ELR (cell line): ENCODE measurements at places on chromosomes 13 and 19.

DNA sequence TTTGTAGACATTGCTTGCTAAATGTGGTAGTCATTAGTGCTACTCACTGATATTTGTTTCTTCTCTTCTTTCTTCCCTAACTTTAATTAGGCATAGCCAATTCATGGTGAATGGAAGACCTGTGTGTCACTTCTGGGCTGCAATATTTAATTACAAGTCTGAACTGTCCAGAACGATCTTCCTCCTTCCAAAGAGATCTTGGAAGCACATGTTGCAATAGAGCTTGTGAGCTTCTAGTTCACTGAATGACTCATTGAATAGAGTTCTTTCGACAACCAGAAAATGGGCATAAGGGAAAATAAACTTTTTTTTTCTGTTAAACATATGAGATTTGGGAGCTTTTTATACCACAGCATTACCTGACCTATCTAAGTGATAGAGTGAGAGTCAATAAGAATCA, 1264.6 kb downstream of the PCDH9 start:
- DNase-seq: peak; percentile 56

GRCh38 chr19:35717665-35718344, at the start of gene KMT2B:
Gene KMT2B (plus strand): TSS chr19:35718003. CDS start chr19:35718019, 16 bp downstream.
- no peak for DNase-seq

DNA sequence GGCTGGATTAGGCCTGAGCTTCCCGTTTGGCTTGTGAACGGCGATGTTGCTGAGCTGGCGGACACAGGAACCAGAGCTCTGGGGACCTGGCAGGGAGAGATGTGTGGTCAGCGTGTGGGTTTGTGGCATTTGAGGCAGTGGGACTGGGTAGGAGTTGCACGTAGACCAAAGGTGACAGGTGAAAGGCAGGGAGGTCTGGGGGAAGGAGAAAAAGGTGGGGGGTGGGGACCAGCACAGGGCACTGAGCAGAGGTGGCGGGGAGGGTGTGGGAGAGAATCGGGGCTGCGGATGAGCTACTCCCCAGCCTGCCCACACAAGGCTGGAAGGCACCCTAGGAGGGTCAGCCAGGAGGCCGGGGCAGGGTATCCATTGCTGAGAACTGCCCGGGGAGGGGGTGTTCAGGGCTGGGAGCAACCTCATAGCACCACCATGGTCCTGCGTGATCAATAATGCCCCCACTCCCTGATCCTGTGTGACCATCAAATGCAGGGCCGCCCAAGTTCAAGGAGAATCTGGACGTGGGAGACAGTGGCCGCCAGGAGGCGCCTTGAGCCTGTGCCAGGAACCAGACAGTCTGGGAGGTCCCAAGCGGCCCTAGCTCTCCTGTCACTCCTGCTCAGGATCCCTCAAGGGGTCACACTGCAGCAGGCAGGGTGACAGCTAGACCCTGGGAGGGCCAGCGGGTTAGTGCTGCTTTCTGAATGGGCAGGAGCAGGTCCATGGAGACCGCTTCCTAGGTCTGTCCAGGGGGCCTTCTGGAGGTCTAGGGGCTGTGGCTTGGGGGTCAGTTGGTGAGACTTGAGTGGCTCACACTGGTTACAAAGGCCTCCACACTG, 12.8 kb upstream of the SELENOW start:
- DNase-seq: peak; percentile 64

GRCh38 chr13:37277007-37277406, 171.5 kb upstream of the CSNK1A1L start:
- no peak for DNase-seq

DNA sequence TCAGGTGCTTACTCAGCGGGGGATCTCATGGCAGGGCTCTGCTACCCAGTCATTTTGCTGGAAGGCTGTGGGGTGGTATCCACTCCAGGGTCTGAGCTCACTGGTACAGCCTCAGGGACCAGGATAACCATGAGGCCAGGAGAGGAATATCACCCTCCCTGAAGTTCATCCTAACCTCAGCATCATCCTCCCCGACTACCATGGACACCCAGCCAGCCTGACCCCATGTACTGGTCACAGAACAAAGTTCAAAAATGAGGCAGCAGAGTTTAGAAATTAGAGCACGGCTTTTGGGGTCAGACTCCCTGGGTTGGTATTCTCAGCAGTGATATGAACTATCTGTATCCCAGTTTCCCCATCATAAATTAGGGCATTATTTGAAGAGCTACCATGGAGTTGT, 35.5 kb upstream of the RXFP2 start:
- no peak for DNase-seq

DNA sequence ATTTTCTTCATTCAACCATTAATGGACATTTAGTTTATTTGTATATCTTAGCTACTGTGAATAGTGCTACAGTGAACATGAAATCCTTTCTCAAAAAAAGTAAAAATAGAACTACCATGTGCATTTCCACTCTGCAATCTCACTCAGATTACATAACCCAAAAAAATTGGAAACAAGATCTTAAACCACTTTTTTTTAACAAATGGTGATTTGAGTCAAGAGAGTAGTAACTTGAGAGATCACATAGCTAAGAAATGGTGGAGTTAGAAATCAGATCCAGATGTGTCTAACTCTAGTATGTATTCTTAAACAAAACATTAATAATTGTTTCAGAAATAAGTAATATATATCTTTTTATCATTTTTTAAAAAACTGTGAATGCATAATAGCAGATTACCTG, 318.3 kb upstream of the SGCG start:
- DNase-seq: no peak

DNA sequence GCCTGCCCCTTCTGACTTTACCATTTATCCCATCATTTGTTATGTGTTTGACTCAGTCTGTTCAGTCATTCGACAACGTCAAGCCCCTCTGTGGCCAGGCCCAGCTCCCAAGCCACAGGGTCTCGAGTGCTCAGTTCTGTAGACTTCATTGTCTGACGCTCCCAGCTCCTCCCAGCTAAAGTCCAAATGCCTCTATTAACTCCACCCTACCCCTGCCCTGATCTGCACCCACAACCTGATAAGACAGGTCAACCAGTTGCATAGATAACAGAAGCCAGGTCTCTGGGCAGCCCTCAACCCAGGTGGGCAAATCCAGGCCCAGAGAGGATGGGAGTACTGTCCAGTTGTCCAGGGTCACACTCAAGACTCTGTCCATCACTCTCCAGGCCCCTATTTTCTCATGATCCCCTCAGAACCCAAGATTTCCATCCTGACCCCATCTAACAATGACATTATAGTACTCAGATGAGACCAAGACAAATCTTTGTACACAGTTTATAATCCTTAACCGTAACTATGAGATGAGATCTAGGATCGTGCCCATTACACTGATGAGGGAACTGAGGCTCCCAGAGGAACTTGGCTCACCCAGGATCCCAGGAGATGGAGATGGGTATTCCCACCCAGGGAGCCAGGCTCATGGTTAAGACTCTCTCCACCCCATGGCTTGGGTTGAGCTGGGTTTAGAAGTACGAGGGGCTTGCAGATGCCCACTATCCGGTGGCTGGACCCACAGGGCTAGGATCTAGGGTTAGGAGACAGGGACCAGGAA, 1.1 kb downstream of the TM6SF2 start:
- no peak for DNase-seq
